ENCODE measurements at places on chromosomes 1 and 21.

GRCh38 chr1:230730977-230731376 is 16.2 kb upstream of the CAPN9 start:
- no peak for DNase-seq

DNA sequence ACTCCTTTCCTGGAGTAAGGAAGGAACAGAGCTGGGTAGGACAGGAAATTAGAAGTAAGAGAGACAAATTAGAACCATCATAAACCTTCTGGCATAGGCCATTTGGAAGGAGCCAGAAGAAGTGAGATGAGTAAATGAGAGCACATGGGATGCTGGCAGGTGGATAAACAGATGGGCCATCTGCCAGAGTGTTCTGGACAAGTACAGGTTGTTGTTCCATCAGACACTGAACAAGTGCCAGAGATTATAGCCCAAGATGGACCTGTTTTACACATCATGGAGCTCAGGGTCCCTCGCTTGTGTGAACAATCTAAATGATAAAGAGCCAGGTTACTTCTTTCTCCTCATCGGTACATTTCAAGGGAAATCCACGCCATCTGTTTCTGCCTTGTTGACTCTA is 200.3 kb downstream of the HHIPL2 start:
- DNase-seq: no peak

DNA sequence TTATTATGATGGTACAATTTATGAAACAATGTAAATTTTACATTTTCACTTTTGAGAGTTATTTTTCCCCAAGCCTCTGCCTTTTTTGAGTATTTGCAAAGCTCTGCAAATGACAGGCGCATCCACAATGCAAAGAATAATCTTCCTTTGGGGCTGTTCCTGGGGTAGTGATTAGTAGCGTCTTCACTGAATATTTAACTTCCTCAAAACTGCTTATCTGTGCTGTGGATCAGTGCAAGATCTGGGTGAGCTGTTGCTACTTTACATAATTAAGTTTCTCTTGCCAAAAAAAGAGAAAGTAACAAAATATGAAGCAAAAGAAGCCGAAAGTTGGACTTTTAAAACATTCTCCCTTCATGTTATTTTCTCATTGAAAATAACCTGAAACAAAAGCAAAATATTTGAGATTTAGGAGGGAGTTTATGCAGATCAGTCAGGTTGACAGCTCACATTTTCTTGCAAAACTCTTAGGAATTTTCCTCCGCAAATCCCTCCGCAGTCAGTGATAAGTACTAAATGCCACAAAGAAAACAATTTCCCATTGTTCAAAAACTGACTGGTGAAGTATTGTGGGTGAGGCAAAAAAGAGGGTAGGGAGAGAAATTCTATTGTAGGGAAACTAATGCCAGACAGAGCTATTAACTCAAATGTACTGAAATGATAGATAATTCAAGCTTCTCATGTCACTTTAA is 276.4 kb upstream of the B3GALT2 start:
- no peak for DNase-seq

DNA sequence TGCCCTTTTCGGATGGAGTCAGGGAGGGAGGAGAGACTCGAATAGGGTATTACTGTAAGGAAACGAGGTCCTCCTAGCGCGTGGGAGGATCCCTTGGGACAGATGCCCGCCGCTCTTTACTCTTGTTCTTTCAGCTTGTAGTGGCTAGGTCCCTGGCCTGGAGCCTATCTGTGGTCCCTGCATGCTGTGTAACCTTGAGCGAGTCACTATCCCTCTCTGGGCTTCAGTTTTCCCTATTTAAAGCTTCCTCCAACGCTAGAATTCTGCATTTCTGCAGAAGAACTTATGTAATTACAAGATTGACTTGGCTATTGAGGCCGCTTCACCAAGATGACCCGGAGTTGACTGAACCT is 744 bp downstream of the MIER1 start:
- no peak for DNase-seq

DNA sequence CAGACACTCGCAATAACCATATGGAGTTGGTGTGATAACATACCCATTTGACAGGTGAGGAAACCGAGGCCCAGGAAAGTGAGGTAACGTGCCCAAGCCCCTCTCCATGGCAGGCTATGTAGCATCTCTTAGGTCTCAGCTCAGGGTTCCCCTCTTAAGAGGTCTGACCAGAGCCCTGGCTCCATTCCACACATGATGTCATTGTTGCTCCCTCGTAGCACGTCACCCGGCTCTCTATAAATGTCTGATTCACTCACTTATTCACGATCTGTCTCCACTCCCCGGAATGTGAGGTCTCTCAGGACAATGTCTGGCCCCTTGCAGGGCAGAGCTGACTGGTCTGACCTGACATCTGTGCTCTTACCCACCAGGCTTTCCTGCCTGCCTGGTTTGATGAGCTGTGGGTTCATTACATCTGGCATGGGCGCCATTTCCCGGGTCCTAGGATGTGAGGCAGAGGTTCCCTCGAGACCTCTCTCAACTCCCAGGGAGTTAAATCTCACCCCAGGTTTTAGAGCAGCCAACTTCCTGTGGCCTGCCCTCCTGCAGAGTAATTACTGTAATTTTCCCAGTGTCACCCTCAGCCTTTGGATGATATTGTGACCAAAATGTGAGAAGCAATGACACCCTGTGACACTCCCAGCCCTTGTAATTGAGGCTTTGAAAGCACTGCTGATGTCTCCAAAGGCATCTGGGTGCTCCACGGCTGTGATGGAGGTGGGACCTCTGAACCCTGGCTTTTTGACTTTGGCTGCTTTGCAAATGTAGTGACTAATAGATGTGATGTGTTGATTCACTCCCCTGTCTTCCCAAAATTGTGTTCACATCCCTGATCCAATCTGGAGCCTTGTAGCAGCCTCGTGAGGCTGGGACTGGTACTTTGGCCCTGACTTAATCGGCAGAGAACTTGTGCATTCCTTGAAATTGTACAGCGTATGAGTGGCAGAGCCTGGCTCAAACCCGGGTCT is 10.6 kb downstream of the ACTL8 start:
- DNase-seq: no peak

DNA sequence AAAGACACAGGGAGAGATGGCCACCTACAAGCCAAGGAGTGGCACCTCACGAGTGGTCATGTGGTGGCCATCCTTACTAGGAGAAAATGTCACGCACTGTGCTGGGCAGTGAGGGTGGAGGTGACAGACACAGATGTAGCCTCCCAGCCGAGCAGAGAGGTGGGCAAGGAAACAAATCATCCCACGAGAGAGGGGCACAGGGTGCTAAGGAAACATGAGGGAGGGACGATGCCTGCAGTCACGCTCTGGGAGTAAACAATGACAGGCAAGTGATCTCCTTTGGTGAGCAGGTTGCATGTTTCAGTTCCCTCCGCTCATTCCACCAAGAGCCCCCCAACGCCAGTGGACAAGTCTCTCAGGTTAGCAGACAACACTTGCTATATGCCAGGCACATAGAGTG is 65.8 kb downstream of the CD247 start:
- DNase-seq: no peak

GRCh38 chr1:210447456-210448057 is 118.9 kb downstream of the HHAT start:
- no peak for DNase-seq

GRCh38 chr1:164630626-164631396 is 71.8 kb downstream of the PBX1 start:
- no peak for DNase-seq

DNA sequence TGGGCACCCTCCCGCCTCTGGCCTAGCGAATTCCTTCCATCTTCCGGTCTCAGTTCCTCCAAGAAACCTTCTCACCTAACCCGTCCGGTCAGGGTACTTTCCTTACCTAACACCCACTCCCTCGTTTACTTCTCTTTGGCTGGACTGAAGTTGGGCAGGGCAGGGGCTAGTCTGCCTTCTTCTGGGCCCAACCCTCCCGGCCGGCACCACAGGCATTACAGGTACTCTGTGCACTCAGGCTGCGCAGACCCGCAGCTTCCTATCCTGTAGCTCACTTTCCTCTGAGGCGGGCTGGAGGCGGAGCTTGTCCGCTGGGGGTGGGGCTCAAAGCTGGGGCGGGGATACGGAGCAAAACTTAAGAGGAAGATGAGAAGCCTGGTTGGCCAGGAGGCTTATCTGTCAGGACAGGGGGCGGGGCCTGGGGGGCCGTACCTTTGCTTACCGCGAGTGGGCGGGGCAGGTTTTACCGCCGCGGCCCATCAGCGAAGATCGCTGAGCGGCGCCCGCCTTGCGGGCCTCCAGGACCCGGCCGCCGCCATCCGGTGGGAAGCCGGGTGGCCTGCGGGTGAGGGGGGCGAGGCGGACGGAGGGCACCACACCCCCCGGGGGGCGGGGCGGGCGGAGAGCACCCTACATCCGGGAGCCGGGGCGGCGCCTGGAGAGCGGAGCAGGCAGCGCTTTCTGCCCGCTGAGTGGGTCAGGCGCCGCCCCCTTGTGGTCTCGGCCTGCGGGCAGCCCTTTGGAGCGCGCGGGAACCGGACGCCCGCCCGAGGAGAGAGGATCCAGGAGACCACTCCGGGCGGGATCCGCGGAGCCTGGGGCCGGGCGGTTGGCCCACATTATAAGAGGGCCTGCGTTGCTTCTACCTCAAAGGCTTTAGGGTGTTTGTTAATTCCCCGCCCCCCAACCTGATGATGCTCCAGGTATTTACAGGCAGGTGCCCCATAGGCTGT is 31.9 kb downstream of the ZNF648 start:
- peak; percentile 66 for DNase-seq

GRCh38 chr21:39647476-39647875 is 34.7 kb downstream of the B3GALT5 start:
- no peak for DNase-seq

- DNase-seq: no peak
Observed at GRCh38 chr1:201275253-201275666, 8.0 kb upstream of the PKP1 start.

Measured in GM12892 (cell line).